C1 segment of cervical spinal cord (tissue), 14 donors: ENCODE measurements at places on chromosomes 7 and 10.

DNA sequence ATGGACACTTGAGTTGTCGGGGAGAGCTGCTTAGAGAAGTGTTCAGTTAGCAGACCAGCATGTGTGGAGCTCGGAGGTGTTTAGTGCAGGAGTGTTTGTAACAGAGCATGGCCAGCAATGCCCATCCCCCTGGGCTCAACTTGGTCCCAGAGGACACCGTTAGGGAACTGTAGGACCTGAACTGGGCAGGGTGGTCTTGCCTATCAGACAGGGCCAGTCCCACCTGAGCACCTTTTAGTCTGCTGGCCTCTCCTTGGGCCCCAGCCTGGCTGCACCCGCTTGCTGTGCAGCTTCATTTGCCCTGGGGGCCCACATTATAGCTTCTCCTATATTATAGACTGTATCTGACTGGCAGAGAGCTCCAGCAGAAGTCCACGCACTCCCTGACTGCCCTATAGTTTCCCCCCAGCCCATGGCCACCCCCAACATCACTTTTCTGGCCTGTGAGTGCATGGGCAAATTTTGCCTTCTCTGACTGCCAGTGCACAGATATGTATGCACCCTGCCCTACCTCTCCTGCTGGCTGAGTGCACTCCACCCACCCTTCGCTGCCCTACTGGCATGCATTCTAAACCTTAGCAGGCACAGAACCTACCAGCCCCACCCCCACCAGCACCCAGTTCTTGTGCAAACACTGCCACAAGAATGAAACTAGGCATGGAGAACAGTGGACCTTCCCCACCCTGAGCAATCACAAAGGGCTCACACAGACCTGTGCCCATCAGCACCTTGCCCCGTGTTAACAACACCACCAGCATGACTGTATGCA lies 1030.6 kb upstream of the GHITM start:
- no peak for DNase-seq

GRCh38 chr10:112517451-112517862 lies 70.4 kb downstream of the VTI1A start:
- DNase-seq, result no peak

DNA sequence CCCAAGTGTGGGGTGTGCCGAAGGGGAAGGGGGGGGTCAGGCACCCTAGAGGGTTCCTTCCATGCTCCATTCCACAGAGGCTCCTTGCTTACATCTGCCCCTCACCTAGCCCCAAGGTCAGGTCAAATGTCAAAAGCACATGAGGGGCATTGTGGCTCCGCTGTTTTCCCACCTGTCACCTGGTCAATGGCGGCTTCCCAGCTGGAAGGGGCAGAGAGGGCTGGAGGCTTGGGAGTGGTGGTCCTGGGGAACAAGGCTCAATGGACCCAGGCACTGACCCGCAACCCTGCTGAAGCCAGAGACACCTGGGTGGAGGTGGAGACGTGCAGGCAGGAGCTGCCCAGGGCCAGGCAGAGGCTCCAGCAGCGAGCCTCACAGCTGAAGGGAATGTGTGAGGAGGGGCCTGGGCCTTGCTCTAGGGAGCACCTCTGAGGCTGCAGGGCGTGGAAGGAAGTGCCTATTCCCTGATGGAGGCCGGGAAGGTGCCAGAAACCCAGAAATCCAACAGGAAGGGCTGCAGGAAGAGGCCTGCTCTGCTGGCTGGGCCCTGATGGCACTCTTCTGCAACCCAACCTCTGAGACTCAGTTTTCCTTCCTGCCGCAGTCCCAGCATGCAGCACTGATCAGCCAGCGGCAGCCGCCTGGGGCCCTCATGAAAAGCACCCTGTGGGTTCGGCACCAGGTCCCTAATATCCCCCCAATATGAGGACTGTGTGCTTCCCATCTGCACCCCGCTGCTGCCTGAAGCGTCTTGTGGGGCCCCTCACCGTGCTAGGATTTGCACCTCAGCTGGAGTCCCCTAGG lies 16.0 kb downstream of the RASGEF1A start:
- no peak for DNase-seq

- no peak for DNase-seq
These were observed 59.7 kb upstream of the CDK14 start for GRCh38 chr7:90536449-90536848.

DNA sequence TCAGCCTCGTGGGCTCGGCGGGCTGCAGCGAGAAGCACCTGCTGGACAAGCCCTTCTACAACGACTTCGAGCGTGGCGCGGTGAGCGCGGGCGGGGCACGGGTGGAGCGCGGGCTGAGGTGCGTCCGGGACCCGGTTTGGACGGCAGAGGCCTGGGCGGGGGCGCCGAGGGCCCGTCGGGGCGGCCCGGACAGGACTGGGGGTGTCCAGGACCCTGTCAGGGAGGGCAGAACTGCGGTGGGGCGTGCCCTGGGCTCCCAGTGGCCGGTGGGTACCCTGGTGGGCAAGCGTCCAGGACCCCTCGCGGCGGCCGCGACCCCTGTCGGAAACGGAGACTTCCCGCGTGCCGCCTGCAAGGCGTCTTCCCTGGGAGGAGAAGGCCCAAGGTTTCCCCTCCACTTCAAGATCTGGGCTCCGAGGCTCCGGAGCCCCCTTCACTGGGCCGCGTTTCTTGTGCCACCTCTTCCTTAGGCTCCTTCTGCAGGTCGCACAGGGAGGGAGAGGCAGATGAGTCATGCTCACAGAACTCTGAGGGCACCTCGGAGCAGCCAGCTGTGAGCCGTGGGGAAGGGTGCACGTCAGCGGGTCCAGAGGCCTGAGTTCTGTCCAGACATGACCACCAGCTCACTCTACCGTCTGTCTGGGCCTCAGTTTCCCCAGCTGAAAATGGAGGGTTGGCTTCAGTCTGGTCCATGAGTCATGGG lies 485 bp downstream of the ALOX5 start:
- DNase-seq, result no peak

DNA sequence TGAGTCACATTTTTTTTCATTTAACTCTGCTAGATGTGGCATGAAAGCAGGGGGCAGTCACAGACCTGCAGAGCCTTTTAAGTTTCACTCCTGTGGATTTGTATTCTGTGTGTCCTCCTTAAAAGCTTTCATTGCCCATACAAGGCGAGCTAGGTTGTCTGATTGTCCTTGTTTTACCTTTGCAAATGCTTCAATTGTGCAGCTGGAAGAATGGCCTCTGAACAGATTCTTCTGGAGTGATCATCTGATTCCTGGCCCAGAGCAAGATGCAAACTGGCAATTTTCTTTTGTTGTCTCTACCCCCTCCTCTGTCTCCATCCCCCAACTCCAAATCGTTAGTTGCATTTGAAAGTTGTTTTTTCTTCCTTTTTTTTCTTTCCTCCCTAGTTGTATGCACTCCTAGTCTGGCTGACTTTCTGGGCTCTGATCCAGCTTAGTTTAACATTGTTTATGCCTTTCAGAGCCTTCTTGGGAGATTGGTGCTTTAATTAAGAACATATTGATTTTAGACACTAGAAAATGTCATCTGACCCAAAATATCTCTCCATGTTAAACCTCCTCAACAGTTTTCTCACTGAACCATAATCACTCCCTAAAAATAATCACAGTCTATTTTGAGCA lies 150.2 kb downstream of the REEP3 start:
- DNase-seq, result no peak

DNA sequence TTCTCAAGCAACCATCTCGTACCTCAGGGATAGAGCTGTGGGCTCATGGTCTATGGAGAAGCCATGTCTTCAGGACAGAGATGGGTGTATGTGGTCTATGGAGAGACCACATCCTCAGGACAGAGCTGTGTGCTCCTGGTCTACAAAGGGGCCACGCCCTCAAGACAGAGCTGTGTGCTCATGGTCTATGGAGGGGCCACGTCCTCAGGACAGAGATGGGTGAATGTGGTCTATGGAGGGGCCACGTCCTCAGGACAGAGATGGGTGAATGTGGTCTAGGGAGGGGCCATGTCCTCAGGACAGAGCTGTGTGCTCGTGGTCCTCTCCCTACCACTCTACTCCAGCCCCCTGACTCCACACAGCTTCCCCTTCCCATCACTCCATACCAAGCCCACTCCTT lies 117.8 kb downstream of the WDR37 start:
- DNase-seq, result no peak

DNA sequence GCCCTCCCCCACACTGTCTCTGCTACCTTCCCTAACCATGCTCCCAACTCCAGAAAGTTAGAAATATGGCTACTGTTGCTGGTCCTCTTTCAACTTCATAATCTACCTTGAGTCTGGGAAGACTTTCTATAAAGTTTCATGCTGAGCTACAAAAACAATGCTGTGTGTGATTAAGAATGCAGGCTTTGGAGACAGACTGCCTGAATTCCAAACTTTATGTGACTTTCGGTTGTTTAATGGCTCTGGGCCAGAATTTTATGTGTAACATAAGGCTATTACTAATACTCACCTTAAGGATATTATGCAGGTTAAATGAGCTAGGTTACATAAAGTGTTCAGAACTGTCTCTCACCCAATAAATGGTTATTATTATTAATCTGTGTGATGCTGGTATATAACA lies 19.1 kb downstream of the BET1 start:
- no peak for DNase-seq

DNA sequence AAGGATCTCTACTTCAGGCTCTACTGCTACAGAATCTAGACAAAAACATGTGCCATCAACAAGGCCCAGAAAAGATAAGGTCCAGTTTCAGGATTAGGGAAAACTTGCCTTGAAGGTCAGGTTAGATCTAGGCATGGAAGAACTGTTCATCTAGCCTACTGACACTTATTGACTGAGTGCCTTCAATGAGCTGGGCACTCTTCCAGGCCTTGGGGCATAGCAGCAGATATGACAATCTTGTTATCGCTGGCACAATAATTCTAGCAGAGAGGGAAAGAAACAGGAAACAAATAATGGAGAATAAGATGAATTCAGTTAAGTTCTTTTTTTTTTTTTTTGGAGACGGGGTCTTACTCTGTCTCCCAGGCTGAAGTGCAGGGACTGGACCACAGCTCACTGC lies 71.6 kb downstream of the ADCYAP1R1 start:
- no peak for DNase-seq

DNA sequence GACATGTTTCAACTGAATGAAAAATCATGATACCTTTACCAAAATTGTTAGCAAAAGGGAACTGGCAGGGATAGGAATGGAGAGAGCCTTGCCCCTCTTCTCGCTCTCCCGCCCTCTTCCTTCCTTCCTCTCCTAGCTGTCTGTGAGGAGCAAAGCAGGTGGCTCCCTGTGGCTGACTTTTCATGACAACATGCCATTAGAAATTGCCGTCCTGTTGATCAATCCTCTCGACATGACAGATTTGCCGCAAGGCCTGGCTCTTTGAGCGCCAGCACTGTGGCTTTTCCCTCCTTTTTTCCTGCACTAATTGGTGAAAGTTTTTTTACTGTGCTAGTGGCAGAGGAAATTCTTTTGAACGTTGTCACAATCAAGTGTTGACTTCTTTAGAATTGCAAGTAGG lies 171.1 kb downstream of the TCF7L2 start:
- DNase-seq, result no peak

DNA sequence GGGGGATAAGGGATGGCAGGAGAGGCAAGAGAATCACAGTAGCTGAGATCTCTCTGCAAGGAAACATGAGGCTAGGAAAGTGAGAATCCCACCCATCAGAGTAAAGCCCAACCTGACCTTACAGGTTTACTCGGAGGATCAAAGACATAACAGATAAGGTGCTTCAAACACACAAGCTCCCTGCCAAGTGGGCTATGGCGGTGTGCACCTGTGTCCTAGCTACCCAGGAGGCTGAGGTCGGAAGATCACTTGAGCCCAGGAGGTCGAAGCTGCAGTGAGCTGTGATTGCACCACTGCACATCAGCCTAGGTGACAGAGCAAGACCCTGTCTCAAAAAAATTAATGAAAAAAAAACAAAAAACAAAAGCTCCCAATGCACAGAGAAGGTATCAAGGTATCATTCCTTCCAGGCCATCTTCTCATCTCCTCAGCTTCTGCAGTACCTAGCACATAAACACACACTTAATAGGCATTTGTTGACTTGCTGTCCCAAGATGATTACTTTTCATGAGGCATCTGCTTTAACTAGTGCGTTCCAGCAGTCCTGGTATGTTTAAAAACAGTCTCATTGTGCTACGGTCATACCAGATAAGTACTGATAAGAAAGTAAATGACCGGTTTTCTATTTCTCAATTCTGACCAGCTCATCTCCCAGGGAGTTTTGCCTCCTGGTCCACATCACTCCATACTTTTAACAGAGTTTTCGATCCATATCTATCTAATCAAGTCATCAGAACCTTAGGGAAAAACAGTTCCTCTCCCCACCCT lies 13.3 kb downstream of the GNA12 start:
- DNase-seq, result no peak

DNA sequence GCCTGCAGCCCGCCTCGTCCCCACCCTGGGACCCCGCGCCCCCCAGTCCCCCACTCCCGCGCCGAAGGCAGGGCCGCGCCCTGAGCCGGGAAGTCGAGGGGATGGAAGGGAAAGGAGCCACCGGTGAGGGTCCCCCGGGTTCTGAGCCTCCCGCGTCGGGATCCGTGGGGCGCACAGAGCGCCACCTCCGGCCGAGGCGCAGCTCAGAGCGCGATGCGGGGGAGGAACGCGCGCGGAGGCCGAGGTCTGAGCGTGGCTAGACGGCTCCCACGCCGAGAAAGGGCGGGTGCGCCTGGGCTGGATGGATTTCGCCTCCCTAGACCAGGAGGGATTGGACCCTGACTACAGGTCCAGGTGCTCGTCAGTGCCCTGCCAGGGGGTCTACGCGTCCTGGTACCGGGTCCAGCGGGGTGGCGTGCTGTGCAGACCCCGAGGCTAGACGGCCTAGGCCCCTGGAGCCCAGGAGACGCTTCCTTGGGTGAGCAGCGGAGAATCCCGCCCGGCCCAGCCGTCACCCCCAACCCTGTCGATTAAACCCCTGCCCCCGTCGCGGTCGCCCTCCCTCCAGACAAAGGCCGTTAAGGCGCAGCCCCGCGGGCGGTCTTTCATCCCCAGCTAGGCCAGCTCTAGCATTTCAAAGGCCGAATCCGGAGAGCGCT lies 986 bp upstream of the PDGFA start:
- no peak for DNase-seq

DNA sequence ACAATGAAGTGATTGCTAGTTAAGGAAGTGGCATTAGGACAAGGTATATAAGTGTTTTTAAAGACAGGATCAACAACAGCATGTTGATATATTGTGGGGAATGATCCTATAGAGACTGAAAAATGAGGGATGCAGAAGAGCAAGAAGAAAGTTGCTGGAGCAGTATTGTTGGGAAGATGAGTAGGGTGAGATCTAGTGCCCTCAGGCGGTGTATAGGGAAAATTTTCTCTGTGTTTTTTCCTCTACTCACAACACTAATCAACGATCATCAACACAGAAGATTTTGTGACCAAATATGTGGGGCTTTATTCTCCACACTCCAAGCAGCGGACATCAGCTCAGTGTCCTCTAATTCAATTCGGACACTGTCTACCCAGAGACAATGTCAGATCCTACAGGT lies 9.6 kb upstream of the PTTG1IP2 start:
- no peak for DNase-seq

DNA sequence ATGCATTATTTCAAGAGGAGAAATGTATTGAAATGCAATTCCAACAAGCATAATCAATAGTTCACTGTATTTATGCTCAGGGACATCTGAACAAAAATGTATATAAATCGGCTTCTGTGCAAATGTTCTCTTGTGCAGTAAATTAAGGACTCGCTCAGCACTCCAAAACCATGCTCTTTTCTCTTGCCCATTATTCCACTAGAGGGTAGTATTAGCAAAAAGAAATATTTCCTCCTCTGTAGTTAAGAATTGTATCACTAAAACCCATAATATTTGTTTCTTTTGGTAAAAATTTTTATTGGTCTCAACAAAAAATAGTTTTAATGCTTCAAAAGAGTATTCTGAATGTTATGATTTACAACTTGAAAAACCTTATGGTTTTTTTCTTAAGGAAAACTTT lies 803.1 kb downstream of the PCDH15 start:
- DNase-seq, result no peak
